ENCODE measurements at places on chromosomes 1 and 21.

- DNase-seq: no peak
Measured at GRCh38 chr1:12477314-12477713, 140.7 kb downstream of the DHRS3 start.

GRCh38 chr1:7491818-7492173 lies 279.3 kb upstream of the VAMP3 start:
- no peak for DNase-seq

DNA sequence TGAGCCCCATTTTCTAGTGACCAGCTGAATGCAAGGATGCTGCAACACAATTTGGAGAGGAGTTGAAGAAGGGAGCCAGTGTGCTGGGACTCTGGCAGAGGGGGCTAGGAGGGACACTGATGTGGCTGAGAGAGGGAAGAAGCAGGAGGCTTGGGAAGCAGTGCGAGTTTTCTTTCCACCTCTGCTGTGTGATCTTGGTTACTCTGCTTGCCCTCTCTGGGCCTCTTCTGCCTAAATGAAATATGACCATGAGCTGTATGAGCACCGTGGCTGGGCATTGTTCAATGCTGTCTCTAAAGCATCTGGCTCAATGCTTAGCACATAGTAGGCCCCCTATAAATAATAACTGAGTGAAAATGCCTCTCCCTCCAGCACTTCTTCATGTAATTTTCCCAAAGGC lies 65.3 kb upstream of the PAX7 start:
- DNase-seq: no peak

DNA sequence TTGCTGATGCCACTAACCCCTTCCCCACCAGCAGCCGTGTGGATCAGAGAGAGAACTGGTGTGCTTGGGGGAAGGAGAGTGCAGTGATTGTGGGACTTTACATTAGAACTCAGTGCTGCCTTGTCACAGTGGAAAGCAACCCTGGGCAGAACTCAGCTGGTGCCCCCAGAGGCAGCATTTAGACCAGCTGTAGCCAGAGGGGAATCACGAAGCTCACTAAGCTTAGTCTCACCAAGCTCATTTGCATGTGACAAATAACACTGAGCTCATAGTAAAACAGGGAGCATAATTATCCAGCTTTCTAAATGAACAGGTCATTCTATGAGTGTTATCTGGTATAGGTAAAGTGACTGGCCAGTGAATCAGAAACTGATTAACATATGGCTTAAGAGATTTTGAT lies 9.8 kb upstream of the SMAP2 start:
- DNase-seq: no peak

GRCh38 chr1:27318136-27318535 lies 3.8 kb upstream of the TMEM222 start:
- DNase-seq: no peak

- no peak for DNase-seq
Measured at GRCh38 chr1:22753481-22753971, 42.9 kb downstream of the EPHB2 start.

DNA sequence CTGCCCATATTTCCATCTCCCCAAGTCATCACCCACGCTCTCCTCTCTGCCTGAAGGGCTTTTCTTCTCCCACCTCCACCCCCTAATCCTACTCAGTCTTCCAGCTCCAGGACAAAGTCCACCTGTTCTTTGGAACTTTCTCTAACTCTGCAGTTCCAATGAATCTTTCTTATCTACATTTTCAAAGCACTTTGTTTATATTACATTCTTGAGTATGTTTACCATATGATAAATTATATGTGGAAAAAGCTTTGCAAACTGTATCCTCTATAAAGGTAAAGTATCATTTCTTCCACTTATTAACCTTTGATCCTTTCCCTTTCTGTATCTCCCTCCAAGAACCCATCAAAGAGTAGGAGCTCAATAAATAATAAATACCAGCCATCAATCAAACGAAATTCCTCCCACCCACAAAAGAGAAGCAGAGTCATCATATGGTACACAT lies 39.7 kb downstream of the TTC13 start:
- no peak for DNase-seq

DNA sequence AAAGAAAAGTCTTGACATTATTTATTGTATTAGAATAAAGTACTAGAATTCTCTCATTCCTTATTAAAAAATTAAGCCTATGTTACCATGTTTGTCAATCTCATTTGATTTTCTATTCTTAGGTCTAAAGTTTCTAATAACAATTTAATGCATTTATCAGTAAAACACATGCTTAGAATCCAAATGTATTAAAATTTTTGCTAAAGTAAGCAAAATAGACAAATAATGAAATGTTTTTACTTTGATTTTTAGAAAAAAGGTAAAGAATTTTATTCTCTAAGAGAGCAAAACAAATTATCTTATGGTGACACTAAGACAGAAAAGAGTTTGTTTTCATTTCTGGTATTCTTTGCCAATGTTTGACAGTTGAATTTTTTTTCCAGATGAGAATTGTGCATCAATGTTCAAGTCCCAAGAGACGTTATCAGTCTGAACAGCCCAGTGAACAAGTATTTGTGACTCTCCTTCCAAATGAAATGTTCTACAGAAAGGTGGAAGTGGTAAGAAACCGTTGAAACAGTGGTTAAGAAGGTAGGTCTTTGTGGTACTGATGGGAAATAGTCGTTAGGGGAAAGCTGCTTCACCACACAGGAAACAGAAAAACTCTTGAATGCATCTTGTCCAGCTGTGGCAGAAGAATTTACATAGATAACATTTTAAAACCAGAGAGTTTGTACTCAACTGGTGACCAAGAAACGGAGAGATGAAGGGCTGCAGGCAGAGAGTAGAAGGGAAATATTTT lies 402.5 kb downstream of the PTPRC start:
- no peak for DNase-seq

GRCh38 chr1:12769976-12770505 lies 3.5 kb upstream of the PRAMEF12 start:
- no peak for DNase-seq

DNA sequence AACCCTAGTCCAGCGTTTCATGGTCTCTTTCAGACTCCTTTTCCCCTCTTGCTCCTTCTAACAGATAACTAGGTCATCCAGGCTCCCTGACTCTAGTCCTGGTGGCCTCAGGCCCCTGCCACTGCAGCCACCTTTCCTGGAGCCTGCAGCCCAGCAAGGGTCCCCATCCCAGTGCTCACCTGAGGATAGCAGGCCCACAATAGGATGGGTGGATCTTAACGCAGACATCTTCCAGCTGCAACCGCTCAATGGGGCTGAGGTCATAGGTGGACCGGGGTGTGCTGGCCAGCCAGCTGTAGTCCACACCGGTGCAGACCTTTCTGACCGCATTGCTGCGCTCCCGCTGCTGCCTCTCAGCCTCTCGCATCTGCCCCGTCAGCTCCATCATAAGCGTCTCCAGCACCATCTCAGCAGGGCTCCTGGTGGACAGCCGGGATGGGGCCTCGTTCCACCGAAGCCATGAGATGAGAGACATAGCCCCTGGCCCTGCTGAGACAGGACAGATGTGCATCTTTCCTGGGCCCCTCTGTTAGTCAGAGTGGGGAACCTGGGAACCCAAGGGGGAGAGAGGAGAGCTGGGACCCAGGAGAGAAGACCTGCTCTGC lies 10.9 kb downstream of the RD3 start:
- no peak for DNase-seq

DNA sequence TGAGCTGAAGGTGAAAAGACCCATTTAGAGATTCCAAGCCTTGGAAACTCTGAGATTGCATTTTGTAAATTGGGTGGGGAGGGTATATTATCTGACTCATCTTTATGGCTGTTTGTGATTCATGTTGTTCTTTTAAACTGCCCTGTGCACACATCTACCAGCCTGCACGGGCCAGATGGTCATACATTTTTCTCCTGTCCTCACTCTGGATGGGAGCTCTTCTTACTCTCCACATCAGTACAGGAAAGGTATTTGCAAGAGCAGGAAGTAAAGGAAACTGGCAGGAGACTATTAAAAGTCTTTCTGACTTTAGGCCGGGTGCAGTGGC lies 14.3 kb upstream of the NMNAT2 start:
- DNase-seq: no peak

DNA sequence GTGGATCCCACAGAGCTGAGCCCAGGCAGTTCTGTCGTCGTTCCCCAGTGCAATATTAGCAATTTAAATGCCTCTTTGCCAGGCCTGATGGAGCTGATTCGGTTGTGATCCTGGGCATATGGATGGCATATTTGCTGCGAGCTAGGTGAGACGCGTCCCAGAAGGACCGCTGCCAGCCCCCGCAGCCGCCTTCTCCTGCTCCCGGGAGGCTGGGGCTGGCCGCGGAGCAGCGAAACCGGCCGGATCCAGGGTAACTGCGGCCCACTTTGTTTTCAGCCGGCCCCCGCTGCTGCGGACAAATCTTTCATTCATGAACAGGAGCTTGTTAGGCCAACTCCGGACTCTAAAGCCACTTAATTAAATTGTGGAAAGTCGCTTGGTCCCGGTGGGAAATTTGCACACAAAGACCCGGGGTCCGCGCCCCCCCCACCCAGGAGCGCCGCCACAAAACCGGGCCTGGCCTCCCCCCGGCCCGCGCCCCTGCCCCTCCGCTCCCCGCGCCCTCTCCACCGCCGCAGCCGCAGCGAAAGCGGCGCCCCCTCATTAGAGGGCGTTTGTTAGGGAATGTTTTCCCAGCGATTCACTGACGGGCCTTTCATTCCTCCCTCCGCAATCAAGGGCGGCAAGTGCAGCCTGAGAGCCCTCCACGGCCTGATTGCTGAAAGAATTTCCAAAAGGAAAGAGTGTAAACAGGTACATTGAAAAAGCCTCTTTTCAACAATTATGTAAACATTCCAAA lies 383.3 kb downstream of the RRAGC start:
- no peak for DNase-seq

- no peak for DNase-seq
Measured at GRCh38 chr1:164716992-164717703, 158.2 kb downstream of the PBX1 start.

DNA sequence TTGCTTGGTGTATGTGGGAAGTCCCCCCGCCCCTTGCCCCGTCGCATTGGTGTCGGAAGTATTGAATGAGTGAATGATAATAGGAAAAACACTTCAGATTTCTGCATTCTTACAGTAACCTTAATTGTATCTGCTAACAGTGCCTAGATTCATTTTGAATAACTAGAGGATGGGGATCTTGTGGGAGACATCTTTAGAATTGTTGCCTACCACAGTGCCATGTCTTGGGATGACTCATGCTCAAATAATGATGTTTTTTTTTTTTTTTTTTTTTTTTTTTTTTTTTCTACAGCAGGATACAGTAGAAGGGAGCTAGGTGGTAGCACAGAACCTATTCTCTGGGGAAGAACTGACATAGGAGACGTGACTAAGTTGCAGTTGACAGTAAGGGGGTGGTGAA lies 237.9 kb downstream of the USP25 start:
- no peak for DNase-seq

DNA sequence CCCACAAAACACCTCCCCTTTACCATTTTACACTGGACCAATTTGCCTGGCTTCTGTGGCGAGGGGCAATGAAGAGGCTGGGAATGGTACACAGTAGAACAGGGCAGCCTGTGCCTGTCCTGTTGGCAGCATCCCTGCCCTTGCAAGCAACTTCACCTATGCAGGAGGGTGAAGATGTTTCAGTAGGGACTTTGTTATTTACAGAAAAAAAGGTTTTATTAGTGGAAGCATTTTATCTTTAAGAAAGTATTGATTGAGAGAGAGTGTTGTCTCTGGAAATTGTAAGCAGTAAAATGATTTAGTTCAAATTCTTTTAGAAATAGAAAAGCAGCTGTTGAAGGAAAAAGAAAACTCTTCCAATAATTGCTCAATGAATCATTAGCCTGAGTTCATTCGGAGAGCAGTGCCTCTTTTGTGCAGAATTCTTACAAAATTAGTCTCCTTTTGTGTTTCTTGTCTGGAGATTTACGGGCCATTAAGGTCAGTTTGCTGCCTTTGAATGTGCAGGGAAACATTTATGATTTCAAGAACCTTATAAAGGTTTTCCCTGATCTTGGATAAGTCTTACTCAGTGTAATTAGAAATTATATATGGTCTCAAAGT lies 49.1 kb downstream of the HHAT start:
- DNase-seq: no peak

- no peak for DNase-seq
Measured at GRCh38 chr1:7942214-7942921, 1.7 kb upstream of the TNFRSF9 start.

DNA sequence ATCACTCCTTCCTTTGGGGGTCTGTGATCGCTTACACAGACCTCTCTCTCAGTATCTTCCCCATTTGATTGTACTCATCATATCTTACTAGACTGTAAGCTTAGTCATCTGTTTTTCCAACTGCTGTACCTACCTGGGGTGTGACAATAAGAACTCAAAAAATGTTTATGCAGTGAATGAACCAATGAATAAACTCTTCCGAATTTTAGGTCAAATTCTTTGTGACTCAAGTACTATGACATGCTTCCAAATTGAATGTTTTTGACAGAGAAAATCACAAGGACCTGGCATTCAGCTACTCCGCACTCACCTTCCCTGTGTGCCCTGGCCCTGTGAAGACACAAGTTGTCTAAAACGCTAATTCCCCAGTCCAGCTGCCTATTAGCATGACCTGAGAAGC lies 42.1 kb downstream of the TMCO4 start:
- no peak for DNase-seq

DNA sequence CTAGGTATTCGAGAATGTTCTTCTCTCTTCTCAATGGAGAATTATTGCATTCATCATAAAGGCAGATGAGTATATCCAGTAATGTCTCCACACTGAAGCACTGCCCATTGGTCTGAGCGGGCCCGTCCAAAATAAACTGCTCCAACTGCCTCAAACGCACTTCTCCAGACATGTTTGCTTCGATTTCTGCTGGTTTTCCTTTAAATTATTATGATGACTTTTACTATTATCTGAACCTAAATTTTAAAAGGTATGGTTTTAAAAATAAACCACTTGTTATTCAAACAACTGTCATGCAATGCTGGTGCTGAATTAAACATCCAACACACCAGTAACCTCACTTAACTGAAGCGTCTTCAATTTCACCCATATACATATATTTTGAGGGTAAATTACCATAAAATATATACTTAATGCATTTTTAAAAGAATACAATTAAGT lies 1.3 kb downstream of the CDC42BPA start:
- no peak for DNase-seq

- DNase-seq: no peak
Measured at GRCh38 chr1:209900734-209901133, 37.3 kb upstream of the SYT14 start.

DNA sequence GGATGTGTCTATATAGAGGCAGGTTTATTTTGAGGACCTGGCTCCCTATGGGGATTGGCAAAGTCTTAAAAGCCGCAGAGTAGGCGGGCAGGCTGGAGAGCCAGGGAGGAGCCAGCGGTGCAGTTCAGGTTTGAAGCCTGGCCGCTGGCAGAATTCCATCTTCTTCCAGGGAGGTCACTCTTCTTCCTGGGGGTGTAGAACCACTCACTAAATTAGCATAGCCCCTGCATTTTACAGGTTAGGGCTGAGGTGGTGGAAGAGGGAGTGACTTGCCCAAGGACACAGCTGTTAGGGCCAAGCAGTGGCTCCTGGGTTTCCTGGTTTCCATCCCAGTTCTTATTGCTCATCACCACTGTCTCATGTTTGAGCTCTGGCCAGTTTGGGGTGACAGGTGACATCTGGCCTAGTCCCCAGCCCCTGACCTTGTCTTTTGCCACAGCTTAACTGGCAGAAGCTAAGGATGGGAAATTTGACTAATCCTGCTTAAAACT lies 1.4 kb downstream of the PINK1 start:
- no peak for DNase-seq
